ENCODE measurements at places on chromosomes 16 and 17.
A peak's percentile ranks its signal among the peaks of the same experiment; 100 is the strongest.

DNA sequence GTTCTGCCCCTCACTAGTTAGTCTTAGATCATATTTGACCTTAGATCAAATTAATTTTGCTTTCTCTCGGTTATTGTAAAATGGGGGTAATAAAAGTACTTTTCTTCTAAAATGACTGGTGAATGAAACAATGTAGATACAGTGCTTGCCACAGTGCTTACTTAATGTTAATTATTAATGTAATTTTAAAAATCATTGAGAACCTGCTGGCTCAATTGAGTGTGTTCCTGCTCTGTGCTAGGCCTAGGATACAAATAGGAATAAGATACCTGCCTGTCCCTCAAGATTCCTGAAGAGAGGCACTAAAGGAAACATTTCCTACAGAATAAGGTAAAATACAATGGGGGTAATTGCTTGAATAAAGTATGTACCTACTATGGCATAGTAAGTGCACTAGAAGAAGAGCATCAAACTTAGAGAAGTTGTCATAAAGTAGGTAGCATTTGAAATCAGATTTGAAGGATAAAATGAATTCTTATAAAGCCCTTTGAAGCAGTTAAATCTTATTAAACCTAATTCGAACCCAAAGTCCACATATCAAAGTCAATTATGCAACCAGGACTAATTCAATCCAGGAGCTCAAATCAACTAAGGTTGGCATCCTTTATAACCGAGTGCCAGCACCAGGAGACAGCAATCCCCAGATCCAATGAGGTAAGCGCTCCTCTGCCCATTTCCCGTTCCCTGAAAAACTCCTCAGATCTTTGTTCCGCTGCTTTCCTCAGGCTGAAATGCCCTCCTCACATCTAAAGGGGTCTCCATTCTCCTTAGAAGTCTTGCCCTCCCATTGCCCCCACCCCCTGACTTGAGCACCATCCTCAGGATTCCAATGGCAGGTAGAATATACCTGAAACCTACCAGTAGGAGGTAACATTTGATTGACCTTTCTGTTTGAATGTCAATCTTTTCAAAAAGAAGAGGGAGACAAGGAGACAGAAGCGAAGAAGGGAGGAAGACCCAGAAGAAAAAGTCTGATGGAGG lies 2.4 kb upstream of the MED13 start:
- H3K4me1 ChIP-seq = peaks cover 14% of the 10 kb centered on the region
- no peak for DNase-seq
- H3K27ac ChIP-seq = no peak overlapping the region
- no peaks in the 10 kb centered on the region for H3K27me3 ChIP-seq
- no peaks in the 10 kb centered on the region for H3K36me3 ChIP-seq

GRCh38 chr17:41505809-41506767 lies 676 bp upstream of the KRT13 start:
- H3K27me3 ChIP-seq = no peaks in the 10 kb centered on the region
- no peak for DNase-seq
- peaks cover 11% of the 10 kb centered on the region for H3K4me1 ChIP-seq
- no peaks in the 10 kb centered on the region for H3K36me3 ChIP-seq
- H3K27ac ChIP-seq = no peak overlapping the region
- H3K4me3 ChIP-seq = no peak overlapping the region

DNA sequence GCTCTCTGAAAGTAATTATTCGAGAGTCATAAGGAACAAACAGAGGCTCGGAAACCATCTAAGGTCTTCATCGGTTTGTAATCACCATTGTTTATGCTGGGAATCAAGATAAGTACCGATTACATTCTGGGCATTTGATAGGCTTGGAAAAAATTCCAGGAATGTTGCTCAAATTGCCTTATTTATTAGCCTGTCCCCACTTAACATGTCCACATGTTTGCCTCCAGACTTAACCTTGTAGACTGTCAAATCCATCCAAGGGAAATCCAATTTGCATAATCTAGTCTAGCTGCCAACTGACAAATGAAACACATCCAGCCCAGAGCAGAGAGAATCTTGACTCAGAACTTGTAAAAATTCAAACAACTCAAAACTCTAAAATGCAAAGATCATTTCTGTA lies 51.3 kb upstream of the TMC5 start:
- no peak overlapping the region for H3K4me3 ChIP-seq
- no peak overlapping the region for H3K27ac ChIP-seq
- no peaks in the 10 kb centered on the region for H3K36me3 ChIP-seq
- H3K4me1 ChIP-seq = no peaks in the 10 kb centered on the region

- no peaks in the 10 kb centered on the region for H3K27me3 ChIP-seq
- no peaks in the 10 kb centered on the region for H3K36me3 ChIP-seq
- no peak overlapping the region for H3K27ac ChIP-seq
- H3K4me3 ChIP-seq = no peak overlapping the region
- peaks cover 4% of the 10 kb centered on the region for H3K4me1 ChIP-seq
- no peak for DNase-seq
These were observed 113.0 kb upstream of the METRNL start for GRCh38 chr17:82966415-82966814.

DNA sequence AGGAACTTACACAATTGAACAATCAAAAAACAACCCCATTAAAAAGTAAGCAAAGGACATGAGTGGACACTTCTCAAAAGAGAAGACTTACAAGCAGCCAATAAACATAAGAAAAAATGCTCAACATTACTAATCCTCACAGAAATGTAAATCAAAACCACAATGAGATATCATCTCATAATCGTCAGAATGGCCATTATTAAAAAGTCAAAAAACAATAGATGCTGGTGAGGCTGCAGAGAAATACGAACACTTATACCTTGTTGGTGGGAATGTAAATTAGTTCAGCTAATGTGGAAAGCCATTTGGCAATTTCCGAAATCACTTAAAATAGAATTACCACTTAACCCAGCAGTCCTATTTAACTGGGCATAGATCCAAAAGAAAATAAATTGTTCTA lies 301.9 kb upstream of the KCNJ16 start:
- H3K36me3 ChIP-seq = no peaks in the 10 kb centered on the region
- no peaks in the 10 kb centered on the region for H3K4me1 ChIP-seq
- no peak overlapping the region for H3K27ac ChIP-seq
- no peaks in the 10 kb centered on the region for H3K27me3 ChIP-seq

GRCh38 chr16:20122011-20122410 lies 48.3 kb upstream of the GPR139 start:
- no peak overlapping the region for H3K27ac ChIP-seq
- H3K4me1 ChIP-seq = no peaks in the 10 kb centered on the region
- no peak for DNase-seq
- no peaks in the 10 kb centered on the region for H3K36me3 ChIP-seq
- no peaks in the 10 kb centered on the region for H3K27me3 ChIP-seq

DNA sequence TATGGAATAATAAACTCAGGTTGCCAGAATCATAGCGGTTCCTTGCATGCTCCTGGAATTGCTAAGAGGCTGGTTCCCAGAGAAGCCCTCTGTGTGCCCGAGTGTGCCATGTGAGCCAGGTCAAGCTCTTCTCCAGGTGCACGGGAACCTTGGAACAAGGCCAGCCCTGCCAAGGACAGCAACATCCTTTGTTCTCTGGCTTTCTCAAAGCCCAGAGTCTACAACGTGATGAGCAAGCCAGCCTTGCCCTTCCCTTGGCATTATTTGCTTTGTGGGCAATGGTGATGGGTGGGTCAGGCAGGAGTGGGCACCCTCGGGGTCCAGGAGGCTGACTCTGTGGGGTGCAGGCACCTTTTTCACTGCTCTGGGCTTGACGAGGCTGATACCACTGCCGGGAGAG lies 14.2 kb upstream of the SEC14L1 start:
- H3K27ac ChIP-seq = no peak overlapping the region
- no peak for DNase-seq
- H3K4me3 ChIP-seq = no peak overlapping the region
- H3K27me3 ChIP-seq = no peaks in the 10 kb centered on the region
- peaks cover 12% of the 10 kb centered on the region for H3K4me1 ChIP-seq

DNA sequence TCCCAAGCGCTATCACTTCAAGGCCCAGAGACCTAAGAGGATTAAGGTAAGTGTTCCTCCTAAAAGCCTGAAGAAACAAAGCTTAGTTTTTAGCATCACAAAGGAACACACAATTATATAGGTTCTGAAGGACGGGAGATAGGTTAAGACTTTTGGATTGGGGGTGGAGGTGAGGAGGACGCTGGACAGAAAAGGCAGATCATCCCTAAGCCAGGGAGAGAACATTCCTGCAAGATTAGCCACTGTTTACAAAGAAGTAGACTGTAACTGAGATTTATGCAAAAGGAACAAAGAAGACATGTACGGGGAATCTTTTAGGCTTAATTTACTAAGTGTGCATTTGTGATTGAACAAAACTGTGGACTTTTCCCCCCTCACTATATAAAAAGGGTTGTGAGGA lies 184.1 kb upstream of the IRX5 start:
- peak; percentile 49 for DNase-seq
- H3K4me1 ChIP-seq = peaks cover 18% of the 10 kb centered on the region
- H3K27ac ChIP-seq = no peak overlapping the region
- H3K4me3 ChIP-seq = no peak overlapping the region

- H3K27me3 ChIP-seq = no peaks in the 10 kb centered on the region
- H3K36me3 ChIP-seq = no peaks in the 10 kb centered on the region
- no peak overlapping the region for H3K27ac ChIP-seq
- H3K4me1 ChIP-seq = no peaks in the 10 kb centered on the region
- no peak for DNase-seq
These were observed 1276.1 kb upstream of the CDH8 start for GRCh38 chr16:63312346-63312745.

DNA sequence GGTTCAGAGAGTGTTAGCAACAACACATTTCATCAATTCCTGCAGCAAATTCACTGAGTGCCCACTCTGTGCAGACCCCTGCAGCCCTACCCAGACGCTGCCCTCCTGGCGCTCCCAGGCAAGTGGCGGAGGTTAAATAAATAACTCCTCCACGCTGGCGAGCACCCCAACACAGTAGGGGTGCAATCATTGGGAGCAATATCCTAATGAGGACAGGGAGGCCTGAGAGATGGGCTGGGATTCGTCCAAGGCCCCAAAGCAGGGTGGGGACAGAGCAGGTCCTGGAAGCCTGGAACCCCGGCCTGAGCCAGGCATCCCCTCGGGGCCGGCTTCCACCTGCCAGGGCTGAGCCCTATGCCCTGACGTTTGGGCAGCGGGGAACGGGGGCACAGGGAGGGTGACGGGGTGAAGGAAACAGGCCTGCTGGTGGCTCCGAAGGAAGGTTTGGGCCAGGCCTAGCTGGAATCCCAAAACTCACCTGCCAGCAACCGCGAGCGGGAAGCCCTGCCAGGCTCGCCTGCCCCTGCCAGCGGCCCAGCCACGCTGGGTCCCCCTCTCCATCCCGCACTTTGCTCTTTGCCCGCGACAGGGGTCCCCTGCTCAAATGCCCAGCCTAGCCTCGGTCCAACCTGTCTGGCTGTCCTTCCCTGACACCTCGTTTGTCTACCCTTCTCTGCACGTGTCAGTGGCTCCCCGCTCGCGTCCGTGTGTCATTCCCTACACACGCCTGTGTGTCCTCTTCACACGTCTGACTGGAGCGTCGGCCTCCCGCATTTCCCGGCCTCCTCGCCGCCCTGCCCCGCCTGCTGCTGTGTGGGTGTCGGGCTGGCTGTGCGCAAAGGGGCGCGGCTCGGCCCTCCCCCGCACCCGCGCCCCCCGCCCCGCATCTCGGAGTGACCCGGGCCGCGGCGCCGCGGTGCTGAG lies 721 bp upstream of the BEAN1 start:
- no peaks in the 10 kb centered on the region for H3K36me3 ChIP-seq
- peak overlapping the region; percentile 42 for H3K4me3 ChIP-seq
- H3K4me1 ChIP-seq = peaks cover 25% of the 10 kb centered on the region
- H3K27me3 ChIP-seq = peaks cover 95% of the 10 kb centered on the region
- DNase-seq = peak; percentile 36
- H3K27ac ChIP-seq = no peak overlapping the region

- DNase-seq = no peak
- H3K27ac ChIP-seq = no peak overlapping the region
- peaks cover 16% of the 10 kb centered on the region for H3K4me1 ChIP-seq
- H3K27me3 ChIP-seq = peaks cover 95% of the 10 kb centered on the region
- no peak overlapping the region for H3K4me3 ChIP-seq
These were observed 14.1 kb upstream of the NTN1 start for GRCh38 chr17:9007052-9007714.

DNA sequence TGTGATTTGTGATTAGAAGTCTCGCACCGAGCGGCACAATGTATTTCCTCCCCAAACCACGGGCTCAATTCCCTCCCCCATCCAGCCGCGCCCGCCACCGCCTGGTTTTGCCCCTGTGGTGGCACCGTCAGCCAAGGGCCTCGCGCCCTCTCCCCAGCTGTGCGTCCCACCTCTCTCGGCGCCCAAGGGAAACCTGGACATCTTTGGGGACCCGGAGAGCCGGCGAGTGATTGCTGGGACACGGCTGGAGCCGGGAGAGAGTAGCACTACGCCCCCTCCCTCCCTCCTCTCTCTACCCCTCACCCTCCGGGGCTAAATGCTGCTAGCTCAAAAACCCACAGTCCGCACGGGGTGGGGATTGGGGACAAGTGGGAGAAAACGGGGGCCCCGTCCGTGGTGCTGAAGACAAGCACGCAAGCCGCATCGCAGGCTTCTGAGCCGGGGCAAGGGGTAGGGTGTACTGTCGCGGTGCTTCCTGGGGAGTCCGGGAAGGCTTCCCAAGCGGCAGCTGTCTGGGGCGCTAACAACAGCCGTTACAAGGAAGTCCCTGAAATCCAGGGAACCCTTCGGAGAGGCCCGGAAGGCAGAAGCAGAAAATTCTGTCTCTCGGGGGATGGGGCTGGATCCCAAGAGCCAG lies 1.4 kb downstream of the CBLN1 start:
- H3K4me3 ChIP-seq = peak overlapping the region; percentile 54
- H3K27me3 ChIP-seq = peaks cover 94% of the 10 kb centered on the region
- peaks cover 51% of the 10 kb centered on the region for H3K4me1 ChIP-seq
- peak; percentile 90 for DNase-seq

GRCh38 chr17:12047681-12048376 lies 27.2 kb downstream of the MAP2K4 start:
- no peaks in the 10 kb centered on the region for H3K36me3 ChIP-seq
- H3K27ac ChIP-seq = no peak overlapping the region

DNA sequence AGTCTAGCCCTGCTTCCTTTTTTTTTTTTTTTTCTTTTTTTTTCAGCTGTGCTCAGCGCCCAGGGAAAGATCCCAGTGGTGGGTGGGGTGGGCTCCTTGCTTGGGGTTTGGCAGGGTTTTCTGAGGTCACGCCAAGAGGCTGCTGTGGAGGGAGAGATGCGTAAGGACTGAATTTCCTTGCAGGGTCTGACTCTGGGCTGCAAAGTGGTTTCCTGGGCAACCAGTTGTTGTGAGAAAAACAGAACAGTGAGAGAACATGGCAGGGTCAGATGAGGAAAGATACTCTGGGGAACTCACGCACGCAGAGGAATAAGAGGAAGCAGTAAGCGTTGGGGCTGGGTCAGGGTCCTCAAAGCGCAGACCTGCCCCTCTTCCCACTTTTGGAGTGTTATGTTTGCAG lies 119.5 kb downstream of the IRF8 start:
- H3K36me3 ChIP-seq = no peaks in the 10 kb centered on the region
- no peak for DNase-seq
- H3K27me3 ChIP-seq = peaks cover 36% of the 10 kb centered on the region
- H3K27ac ChIP-seq = no peak overlapping the region
- H3K4me1 ChIP-seq = no peaks in the 10 kb centered on the region

- peak overlapping the region; percentile 88 for H3K27ac ChIP-seq
- no peaks in the 10 kb centered on the region for H3K27me3 ChIP-seq
- peak overlapping the region; percentile 22 for H3K4me3 ChIP-seq
- no peak for DNase-seq
- H3K36me3 ChIP-seq = no peaks in the 10 kb centered on the region
These were observed 7.9 kb upstream of the MSL1 start for GRCh38 chr17:40113907-40114245.

Data from neural progenitor cell (in vitro differentiated cells).